ENCODE measurements at places on chromosomes 5 and 9. TPM values are rescaled to one million over a fixed set of nuclear protein-coding genes. Genes with fewer than 3 reads are reported as not detected.
A peak's percentile ranks its signal among the peaks of the same experiment; 100 is the strongest.

The CXXC5 gene
- 191 TPM for polyA plus RNA-seq

The TRIM23 gene
- polyA plus RNA-seq, result 24.5 TPM

The ANAPC2 gene
- 42.9 TPM for polyA plus RNA-seq

The SPAG8 gene
- polyA plus RNA-seq, result 10.4 TPM

The ICE1 gene
- 41.5 TPM for polyA plus RNA-seq

The CYLC2 gene
- polyA plus RNA-seq, result not detected

The ZNF483 gene
- 3.9 TPM for polyA plus RNA-seq

The PCDHGA10 gene
- polyA plus RNA-seq, result 3.7 TPM

The RANBP17 gene
- 22.3 TPM for polyA plus RNA-seq

The SV2C gene
- polyA plus RNA-seq, result 0.08 TPM

The OMD gene
- polyA plus RNA-seq, result 0.62 TPM

The TBC1D9B gene
- polyA plus RNA-seq, result 108 TPM

The SOX30 gene
- polyA plus RNA-seq, result 0.50 TPM

The SH3PXD2B gene
- polyA plus RNA-seq, result 33.0 TPM

The COL23A1 gene
- 6.2 TPM for polyA plus RNA-seq

The RAPGEF1 gene
- 40.2 TPM for polyA plus RNA-seq

The PDLIM7 gene
- 107 TPM for polyA plus RNA-seq

The BTNL3 gene
- polyA plus RNA-seq, result not detected

The TLX3 gene
- polyA plus RNA-seq, result not detected

The SEMA6A gene
- 72.5 TPM for polyA plus RNA-seq

DNA sequence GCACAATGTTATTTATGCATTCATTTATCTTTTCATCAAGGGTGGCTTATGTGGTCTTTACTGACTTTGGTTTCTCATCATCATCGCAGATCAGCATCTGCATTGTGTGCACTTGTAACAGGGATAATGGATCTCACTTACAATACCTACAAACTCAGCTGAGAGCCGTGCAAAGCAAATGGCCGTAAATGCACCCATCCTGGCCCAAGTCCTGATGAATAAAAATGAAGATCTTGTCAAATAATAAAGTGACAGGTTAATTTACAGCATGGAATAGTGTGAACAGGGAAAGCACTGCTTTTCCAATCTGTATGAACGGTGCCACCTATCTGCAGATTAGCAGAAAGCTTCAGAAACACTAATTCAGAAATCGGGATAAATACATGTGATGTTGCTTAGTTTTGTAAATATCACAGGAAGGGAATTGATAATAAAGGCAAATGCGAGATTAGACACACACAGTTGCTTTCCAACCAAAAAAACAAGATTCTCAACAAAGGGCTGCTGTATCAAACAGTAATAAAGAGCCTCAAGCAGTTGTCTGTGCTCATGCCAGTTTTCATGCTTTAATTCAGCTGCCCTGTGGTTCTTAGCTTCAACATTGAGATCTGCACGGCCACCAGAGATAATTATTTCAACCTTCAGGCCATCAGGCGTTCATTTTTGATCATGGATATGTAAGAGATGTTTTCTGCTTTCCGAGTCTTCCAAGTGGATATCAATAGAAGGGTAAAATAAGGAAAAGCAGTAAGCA lies 153.4 kb upstream of the POU5F2 start:
- no peak for DNase-seq

- DNase-seq, result no peak
These were observed 31.0 kb upstream of the TENT4A start for GRCh38 chr5:6682239-6682638.

- no peak for DNase-seq
These were observed 205.5 kb downstream of the ARRDC3 start for GRCh38 chr5:91177639-91178038.

- no peak for DNase-seq
These were observed 47.2 kb downstream of the RAB24 start for GRCh38 chr5:177256296-177256695.

GRCh38 chr5:148998174-148998797 lies 64.6 kb downstream of the SH3TC2 start:
- DNase-seq, result peak; percentile 39

DNA sequence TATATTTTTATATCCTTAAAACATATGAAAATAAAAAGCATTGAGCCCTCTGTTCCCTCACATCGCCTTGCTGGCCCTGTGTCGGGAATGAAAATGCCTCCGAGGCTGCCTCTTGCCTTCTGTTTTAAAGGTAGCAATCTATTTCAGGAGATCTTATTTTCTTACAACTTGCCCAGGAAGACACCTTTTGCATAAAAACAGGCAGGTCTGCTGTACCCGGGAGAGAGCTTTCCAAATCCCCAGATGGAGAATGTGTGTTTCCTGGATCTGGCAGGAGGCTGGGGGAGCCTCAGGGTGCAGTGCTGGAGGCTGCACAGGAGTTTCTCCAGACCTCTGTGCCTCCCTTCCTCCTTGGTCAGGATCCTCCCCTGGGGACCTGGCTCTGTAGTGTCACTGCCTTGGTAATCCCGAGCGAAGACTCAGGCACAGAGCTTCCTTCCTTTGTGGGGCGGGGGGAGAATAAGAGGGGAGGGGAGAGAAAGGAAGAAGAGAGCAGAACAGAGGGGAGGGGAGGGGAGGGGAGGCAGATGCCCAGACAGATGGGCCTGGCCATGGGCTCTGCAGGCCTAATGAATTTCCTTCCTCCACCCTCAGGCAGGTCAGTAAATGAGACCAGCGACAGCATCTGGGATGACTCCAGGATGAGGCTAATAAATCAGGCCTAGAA lies 104.0 kb upstream of the BOD1 start:
- DNase-seq, result no peak

GRCh38 chr5:97918620-97919019 lies 735.6 kb upstream of the RIOK2 start:
- no peak for DNase-seq

GRCh38 chr5:140146523-140146842 lies 20.7 kb downstream of the IGIP start:
- DNase-seq, result no peak

- DNase-seq, result no peak
These were observed 527.7 kb upstream of the SGCD start for GRCh38 chr5:155799308-155799707.

- DNase-seq, result peak; percentile 26
These were observed 116.7 kb downstream of the GOLPH3 start for GRCh38 chr5:32057187-32058096.

- peak; percentile 51 for DNase-seq
These were observed 58.3 kb downstream of the MFAP3 start for GRCh38 chr5:154097031-154097430.

- DNase-seq, result no peak
These were observed 252.5 kb downstream of the NNT start for GRCh38 chr5:43855452-43855851.

- no peak for DNase-seq
These were observed 62.0 kb downstream of the SHB start for GRCh38 chr9:38007016-38007415.

GRCh38 chr5:11040345-11040744 lies 279.3 kb upstream of the DAP start:
- no peak for DNase-seq

GRCh38 chr9:123763910-123764588 lies 165.9 kb downstream of the DENND1A start:
- no peak for DNase-seq

- no peak for DNase-seq
These were observed 99.5 kb upstream of the LMX1B start for GRCh38 chr9:126514037-126514821.

DNA sequence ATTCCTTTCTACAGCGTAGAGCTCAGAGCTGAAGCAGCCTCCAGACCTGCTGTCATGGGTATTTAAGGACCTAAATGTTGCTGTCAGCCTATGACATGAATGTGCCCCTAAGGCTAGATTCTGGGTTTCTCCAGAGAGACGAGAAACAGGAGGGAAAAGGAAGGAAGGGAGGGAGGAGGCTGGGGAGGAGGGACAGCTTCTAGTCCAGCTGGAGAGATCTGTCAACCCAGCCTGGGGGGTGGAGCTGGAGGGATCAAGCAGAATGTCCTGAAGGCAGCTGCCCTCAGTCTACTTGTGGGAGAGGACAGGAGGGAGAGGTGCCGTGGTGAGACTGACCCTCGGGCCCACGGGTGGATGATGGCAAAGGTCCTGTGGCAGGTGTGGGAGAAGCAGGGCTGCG lies 1.1 kb upstream of the DBH start:
- no peak for DNase-seq

DNA sequence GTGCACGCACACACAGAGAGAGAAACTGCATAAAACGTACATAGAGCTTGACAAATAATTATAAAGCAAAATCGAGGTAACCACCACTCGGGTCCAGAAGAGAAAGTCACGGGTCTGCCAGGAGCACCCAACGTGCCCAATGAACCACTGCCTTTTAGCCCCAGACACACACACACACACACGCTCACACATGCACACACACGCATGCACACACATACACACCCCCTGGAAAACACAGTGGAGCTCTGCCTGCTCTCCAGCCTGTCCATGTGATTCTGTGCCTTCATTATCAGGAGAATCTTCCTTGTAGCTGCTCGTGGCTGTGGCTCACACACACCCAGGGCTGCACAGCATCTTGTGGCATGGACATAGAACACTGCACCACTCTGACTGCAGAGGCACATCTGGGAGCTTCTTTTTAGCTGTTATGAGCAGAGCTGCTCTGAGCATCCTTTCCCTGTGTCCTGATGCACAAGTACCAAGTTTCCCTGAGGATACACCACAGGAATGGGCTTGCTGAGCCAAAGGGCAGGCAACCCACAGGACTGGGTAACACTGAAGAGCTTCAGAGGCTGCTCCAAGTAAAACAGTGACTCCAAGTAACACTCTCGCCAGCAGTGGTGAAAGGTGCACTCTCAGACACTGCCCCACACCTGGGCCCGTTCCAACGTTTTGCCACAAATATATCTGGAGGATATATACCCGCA lies 58.9 kb downstream of the CAMSAP1 start:
- DNase-seq, result no peak

- no peak for DNase-seq
These were observed 14.3 kb upstream of the SLC30A5 start for GRCh38 chr5:69079556-69079955.

- no peak for DNase-seq
These were observed 5.2 kb upstream of the SLC22A5 start for GRCh38 chr5:132364319-132364718.

- no peak for DNase-seq
These were observed 535.0 kb downstream of the CDK5RAP2 start for GRCh38 chr9:120045011-120045410.

- no peak for DNase-seq
These were observed 526.1 kb upstream of the CDH18 start for GRCh38 chr5:20514145-20514544.

DNA sequence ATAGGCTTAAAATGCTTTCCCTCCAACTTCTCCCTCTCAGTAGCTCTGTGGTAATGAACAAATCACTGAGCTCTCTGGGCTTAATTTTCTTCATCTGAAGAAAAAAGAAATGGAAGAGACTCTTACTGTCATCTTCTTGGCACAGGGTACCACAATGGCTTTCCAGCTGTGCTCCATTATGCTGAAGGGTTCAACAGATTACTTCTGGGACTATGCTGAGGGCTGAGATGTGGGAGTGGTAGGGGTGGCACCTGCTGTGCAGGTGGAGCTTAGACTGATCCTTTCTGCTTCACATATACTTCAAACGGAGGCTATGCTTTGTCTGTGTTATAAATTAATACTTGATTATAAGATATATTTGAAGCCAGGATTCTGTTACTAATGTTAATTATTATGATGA lies 840.2 kb upstream of the C9orf72 start:
- no peak for DNase-seq

GRCh38 chr5:133509742-133510079 lies 102.6 kb downstream of the FSTL4 start:
- DNase-seq, result no peak

- DNase-seq, result no peak
These were observed 32.1 kb downstream of the WNK2 start for GRCh38 chr9:93216073-93216365.

- no peak for DNase-seq
These were observed 30.0 kb downstream of the ROPN1L start for GRCh38 chr5:10471677-10472076.

DNA sequence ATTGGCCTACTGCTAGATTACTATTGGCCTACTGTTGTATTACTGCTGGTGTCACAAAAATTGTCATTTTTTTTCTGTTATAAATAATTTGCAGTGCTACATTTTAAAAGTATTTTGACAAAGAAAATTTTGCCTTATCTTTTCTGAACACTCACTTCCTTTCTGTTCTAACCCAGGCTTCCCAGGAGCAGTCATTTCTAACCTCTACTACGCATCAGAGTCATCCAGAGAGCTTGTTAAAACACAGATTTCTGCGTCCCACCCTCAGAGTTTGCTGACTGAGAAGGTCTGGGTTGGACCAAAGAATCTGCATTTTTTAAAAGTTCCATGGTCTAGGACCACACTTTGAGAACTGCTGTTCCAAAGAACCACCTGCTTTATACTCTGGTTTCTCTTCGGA lies 306.1 kb downstream of the GLIS3 start:
- DNase-seq, result no peak

- no peak for DNase-seq
These were observed 115.3 kb upstream of the FSTL4 start for GRCh38 chr5:133727636-133728035.

DNA sequence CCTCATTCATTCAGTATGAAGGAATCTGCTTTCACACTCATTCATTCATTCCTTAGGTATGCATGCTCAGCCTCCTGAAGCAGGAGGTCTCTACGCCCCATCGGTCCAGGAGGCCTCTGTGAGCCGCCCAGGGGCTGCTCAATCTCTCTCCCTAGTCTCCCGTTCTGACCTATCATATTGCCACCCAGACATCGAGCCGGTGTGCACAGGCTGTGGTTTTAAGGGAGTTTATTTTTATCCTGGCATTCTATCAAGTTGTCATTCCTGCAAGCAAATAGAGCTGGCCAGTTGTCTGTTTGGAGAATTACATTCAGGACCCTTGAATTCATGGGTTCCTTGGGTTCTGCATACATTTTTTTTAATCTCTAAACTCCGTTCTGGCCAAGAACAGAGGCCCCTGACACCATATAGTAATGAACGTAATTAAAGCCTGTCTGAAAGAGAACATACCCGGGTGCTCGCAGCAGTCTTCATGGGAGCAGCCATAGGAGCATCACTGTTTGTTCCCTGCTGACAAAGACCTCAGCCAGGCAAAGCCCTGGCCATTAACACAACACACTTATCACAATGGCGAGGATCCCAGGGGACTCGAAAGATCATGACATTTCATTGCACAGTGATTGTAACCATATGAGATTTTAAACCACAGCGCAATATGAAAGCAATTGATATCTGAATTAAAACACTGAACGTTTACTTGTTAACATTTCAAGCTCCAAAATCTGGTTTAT lies 80.9 kb downstream of the ADAMTS16 start:
- no peak for DNase-seq

DNA sequence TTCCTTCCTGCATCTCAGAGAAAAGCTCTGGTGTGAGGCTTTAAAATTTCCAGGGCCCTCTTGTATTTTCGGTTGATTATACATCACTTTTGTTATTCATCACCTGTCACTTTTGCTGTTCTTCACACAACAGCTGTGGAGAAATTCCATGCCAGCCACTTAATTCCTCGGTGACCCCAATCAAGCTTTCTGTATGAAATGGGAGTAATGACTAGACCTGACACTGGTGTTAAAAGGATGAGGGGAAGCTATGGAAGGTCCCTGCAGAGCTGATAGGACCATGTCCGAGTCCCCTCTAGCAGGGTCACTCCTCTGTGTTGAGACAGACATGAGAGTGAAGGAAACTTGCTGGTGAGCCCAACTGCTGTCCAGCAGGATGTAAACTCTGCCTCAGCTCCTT lies 59.7 kb downstream of the GPR21 start:
- DNase-seq, result no peak
